RCC 7860 (cell line): ENCODE measurements at places on chromosomes 6 and 20.

GRCh38 chr20:57558614-57559288, 2.2 kb upstream of the PCK1 start:
- no peak for DNase-seq

GRCh38 chr6:151101816-151102694, 137.7 kb upstream of the AKAP12 start:
- no peak for DNase-seq

GRCh38 chr6:142478117-142478516, 176.3 kb downstream of the ADGRG6 start:
- DNase-seq: peak; percentile 48

DNA sequence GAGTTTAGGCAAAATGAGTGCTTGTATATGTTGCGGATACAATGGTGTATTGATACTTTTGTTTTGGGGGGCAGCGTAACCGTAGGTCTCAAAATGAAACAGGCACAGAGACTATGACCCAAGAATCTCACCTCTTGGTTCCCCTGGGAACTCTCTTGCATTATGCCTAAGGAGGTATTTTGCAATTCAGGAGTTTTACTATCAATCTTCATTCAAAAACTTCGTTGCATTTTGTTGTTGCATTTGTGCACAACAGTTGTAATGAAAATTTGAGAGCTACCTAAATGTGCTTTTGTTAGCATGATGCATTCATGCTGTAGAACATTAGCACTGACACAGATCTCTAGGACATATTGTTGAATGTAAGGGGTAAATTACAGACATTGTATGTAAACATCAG, 18.2 kb downstream of the VTA1 start:
- no peak for DNase-seq

GRCh38 chr6:49556429-49556837, 6.0 kb downstream of the C6orf141 start:
- DNase-seq: peak; percentile 64

DNA sequence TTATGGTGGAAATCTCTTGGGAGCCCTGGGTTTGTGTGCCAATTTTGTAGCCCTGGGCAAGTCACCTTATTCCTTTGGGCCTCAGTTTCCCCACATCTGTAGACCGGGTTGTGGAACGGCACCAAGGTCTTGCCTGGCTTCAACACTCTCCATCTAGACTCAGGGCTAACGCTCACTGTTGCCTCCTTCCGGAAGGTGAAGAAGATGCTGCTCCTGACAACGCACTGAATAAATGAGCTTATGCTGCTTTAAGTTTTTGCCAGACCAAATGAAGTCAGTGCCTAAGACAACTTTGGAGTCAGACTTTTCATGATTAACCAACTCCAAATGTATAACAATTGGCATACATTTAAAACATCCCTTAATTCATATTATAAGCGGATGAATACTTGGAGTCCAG, 53.1 kb downstream of the PSMG4 start:
- DNase-seq: no peak
